Ammon's horn (tissue), 1 donor: ENCODE measurements at places on chromosomes 7 and 10.

DNA sequence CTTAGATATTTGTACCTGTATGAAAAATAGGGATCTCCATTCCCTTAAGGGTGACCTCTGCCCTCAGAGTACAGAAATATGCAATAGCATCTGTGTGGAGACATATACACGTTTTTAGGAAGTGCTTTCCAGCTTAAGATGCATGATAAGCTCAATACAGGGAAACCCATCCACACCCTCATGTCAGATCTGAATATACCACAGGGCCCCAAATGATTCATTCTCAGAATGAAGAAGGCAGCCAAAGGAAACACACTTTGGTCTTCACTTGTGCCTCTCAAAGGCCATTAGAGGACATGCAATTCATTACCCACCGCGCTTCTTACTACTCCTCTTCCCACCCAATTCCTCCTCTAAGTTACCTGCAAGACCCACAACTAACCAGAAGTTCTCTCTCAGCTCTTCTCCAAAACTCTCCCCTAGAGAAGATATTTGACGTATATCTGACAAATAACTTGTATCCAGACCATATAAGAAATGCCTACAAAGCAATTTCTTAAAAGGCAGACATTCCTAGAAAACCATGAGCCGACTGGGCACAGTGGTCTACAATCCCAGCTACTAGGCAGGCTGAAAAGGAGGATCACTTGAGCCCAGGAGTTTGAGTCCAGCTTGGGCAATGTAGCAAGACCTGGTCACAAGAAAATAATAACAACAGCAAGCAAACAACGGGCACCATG lies 103.0 kb downstream of the OAT start:
- no peak for DNase-seq

DNA sequence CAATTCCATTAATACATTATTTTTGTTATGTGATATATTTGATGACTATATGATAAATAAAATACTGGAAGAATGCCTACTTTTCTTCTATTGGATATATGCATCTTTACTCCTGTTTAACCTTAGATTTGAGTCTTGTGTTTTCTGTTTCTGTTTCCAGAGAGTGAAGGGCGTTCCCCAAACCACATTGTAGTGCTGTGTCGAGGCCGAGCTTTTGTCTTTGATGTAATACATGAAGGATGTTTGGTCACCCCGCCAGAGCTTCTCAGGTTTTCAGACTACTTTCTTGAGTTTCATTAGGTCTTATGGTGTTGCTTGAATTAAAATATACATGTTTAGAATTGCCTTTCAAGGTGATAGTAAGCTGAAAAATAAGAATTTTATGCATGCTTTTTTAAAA lies 23.8 kb downstream of the CROT start:
- DNase-seq = no peak

GRCh38 chr10:105068497-105068896 lies 427.4 kb downstream of the SORCS3 start:
- no peak for DNase-seq

DNA sequence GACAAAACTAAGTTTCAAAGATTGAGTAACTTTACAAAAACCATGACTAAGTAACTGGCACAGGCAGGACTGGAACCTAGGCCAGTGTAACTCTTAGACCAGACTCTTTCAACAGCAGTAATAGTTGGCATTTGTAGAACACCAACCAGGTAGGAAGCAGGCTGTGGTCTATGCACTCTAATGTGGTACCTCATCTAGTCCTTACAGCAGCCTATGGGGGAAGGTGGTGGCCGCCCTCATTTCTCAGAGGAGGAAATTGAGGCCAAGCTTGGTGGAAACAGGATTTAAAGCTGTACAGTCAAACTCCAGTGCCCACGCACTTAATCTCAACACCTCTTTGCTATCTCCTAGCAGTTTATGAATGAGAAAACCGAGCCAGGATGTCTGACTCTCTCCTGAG lies 165.4 kb upstream of the LRGUK start:
- DNase-seq = no peak

DNA sequence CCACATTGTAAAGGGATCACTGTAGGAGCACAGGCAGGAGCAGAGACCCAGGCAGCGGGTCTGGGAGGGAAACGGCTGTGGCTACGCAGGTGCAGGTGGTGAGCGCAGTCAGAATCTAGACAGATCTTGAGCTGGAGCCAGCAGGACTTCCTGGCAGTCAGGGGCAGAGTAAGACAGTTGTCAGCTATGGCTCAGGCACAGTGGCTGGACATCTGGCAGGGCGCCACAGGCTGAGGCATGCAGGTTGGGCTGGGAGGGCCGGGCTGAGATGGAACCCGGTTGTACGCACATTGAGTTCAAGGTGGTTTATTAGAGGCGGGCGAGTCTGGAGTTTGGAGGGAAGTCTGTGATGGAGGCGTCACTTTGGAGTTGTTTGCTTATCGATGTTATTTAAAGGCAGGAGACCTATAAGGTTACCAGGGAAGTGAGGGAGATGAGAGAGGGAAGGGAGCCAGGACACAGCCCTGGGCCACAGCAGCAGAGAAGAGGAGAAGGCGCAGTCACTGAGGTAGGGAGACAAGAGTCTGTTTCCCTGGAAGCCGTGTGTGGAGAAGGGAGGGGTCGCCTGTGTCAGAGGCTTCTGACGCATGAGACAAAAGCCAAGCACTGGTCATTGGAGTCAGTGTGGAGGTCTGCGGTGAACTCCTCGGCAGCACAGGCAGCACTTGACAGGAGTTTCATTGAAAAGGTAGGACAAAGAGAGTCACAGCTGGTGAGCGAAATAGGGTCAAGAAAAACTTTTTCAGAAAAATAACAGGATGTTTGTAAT lies 73.8 kb downstream of the LANCL2 start:
- no peak for DNase-seq

GRCh38 chr7:137606061-137606674 lies 240.6 kb downstream of the DGKI start:
- peak; percentile 13 for DNase-seq

DNA sequence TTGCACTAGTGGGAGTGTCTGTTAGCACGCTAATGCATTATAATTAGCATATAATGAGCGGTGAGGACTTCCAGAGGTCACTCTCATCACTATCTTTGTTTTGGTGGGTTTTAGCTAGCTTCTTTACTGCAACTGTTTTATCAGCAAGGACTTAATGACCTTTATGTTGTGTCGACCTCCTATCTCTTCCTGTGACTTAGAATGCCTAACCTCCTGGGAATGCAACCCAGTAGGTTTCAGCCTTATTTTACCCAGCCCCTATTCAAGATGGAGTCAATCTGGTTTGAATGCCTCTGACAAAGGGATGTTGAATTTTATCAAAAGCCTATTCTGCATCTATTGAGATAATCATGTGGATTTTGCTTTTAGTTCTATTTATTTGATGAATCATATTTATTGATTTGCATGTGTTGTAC lies 22.5 kb upstream of the ZNF518A start:
- DNase-seq = no peak

- DNase-seq = no peak
Measured at GRCh38 chr10:123519861-123520260, 146.3 kb upstream of the GPR26 start.

- DNase-seq = no peak
Measured at GRCh38 chr7:82390936-82391335, 52.6 kb downstream of the CACNA2D1 start.

GRCh38 chr7:13042605-13043236 lies 355.3 kb downstream of the ARL4A start:
- no peak for DNase-seq

DNA sequence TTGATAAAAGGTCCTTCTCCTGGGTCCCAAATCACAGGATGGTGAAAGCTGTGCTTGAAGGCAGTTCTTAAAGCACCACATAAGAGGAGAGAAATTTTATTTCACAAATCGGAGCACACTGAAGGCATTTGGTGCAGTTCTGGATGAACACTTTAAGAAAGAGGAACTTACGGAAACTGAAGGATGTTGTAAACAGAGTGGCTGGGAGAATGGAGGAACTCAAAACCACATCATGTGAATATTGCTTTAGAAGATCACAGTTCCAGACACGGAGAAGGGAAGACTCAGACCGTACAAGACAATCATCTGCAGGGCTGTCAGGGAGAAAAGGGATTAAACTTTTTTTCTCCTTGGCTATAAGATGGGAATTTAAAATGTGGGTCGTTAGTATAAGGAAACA lies 9.0 kb upstream of the GPR141 start:
- DNase-seq = peak; percentile 57

GRCh38 chr10:36345175-36345533 lies 703.1 kb upstream of the FZD8 start:
- DNase-seq = no peak

- DNase-seq = no peak
Measured at GRCh38 chr7:132078891-132079735, 497.2 kb downstream of the PLXNA4 start.

DNA sequence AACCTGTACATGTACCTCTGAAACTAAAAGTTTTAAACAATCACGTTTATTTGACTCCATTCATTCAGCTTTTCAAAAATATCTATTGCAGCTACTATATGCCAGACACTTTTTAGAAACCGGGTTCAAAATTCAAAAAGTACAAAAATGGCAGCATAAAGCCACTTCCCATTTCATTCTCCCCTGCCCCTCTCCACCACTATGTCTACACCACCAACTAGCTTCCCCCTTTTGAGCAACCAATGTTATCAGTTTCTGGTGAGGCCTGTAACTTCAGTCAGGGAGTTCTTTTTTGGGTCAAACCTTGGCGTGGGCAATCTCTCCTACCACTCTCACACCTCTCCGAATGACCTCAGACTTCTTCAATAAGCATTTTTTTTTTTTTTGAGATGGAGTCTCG lies 11.5 kb upstream of the HHEX start:
- no peak for DNase-seq

DNA sequence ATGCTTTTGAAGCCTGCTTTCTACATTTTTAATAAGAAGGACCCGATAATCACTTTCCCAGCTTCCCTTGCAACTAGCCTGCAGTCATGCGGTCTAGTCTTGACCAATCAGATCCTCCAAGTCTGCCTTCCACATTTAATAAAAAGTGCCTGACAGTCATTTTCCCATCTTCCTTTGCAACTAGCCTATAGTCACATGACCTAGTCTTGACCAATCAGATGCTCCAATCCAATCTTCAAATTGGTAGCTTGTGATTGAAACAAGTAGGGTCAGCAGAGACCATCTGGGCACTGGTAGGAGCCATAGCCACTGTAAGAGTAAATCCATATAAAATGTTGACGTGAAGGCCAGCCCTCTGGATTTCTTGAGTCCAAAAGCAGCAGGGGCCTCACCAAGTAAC lies 80.0 kb downstream of the NPTX2 start:
- DNase-seq = no peak

- DNase-seq = no peak
Measured at GRCh38 chr7:25034136-25034535, 54.2 kb upstream of the OSBPL3 start.

DNA sequence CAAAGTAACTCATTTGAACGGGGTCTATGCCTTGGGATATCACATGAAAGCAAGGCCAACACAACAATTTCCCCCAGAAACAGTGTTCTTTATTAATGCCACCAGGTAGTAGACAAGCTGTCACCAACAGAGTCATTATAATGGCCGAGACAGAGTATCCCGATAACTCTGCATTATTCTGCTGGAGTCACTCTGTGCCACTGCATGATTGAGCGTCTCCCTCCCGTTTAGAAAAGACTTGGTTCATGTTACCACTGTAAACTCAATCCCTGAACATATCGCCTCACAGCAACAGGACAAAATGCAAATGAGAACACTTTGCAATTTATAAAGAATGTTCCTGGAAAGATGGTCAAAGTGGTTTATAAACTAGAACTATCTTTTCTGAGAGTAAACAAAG lies 932.5 kb downstream of the GATA3 start:
- no peak for DNase-seq

DNA sequence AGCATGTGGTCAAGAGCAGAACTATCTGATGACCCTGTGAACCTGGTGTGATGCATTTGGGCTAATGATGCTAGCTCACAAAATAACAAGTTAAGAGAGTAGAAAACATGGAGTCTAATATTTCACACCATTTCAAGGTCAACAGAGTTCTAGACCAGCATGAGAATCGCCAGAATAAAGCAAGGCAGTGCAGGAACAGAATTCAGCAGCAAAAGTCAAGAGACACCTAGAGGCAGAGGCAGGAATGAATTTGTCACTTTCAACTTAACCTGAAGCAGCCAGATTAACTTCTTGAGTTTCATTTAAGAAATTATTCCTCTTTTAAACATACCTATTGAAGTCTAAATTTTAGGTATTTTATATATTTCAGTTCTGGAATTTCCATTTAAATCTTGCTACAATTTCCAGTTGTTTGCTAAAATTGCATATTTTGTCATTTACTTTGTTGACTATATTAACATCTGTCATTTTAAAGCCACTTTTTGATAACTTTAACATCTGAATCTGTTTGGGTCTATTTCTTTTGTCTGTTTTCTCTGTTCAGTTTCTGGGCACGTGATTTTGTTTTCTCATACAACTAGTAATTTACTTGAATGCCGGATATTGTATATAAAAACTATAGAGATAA lies 44.2 kb upstream of the PRSS58 start:
- no peak for DNase-seq

- DNase-seq = no peak
Measured at GRCh38 chr10:78557433-78557925, 511.3 kb upstream of the ZMIZ1 start.
